ENCODE measurements at places on chromosomes 1 and 21. TPM values are rescaled to one million over a fixed set of nuclear protein-coding genes. Genes with fewer than 3 reads are reported as not detected.
A peak's percentile ranks its signal among the peaks of the same experiment; 100 is the strongest.

The NPL gene
- 7.1 TPM for polyA plus RNA-seq

DNA sequence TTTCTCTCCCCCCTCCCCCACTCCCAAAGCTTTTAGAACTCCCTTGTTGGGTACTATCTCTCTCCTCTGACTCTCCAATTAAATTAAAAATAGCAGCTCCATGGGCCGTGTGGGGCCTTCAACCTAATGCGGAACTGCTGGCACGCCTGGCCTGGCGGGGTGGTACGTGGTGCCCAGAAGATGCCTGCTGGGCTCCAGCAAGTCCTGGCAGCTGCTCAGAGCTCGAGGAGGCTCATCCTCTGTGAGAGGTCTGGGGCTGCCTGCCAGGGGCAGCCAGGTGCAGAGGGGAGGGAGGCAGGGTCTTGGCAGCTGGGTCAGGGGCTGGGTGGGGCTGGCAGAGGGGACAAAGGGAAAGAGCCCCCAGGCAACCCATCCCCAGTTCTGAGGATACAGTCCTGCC is 74.4 kb downstream of the ACTL8 start:
- no peak for DNase-seq

DNA sequence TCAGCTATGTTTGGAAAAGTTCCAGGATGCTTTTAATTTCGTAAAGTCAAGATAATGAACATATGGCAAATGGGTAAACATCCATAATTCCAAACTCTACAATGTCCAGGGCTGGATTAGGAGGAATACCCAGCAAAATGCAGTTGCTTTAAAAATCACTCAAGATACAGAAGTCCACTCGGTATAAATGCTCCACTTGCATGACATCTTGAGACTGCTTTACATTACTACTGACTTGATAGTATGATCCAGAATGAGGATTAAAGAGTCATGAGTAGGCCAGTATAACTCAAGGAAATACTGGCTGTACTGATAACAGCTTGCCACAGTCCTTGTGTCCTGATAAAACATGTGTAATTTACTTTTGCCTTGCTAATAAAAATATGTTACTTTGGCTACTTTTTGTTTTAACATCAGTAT is 58.3 kb upstream of the ANGPTL3 start:
- no peak for DNase-seq

GRCh38 chr1:53145942-53146708 is 3.7 kb upstream of the SLC1A7 start:
- DNase-seq = no peak

- peak; percentile 61 for DNase-seq
Measured at GRCh38 chr1:178310685-178311105, 186.1 kb downstream of the CLEC20A start.

- peak; percentile 67 for DNase-seq
Measured at GRCh38 chr1:100038660-100039287, 69.0 kb downstream of the SLC35A3 start.

All from right renal cortex interstitium (tissue), 3 donors.